ENCODE measurements at places on chromosomes 2 and 18.

DNA sequence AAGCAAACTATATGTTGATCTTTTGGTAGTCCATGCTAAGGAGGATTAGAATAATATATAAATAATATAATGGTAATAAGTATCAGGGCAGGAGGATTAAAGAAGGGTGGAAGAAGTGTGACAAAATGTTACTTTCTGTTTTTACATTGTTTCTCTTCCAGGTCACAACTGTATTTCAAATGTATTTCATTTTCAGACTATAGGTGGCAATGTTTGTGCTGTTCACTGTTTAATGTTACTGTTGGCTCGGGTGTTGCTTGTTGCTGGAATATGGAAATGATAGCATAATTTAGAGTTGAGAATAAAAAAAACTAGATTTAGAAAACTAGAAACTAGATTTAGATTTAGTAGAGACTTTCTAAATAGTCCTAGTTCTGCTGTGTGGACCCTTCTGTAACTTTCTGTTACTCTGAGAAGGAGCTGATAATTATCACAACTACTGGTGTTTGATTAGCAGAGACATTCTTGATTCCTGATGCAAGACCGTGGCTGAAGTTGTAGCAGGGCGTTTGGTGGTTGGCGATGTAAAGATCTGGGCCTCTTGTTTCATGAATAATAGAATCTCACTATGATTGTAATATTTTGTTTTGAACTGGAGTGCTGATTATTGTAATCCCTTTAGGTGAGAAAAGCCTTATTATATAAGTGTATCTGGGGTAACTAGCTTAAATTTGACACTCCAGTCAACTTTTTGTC is 7.9 kb downstream of the NEDD4L start:
- no peaks in the 10 kb centered on the region for H3K4me1 ChIP-seq
- H3K27me3 ChIP-seq: no peaks in the 10 kb centered on the region
- no peak overlapping the region for H3K27ac ChIP-seq
- no peak for DNase-seq
- H3K4me3 ChIP-seq: no peak overlapping the region
- H3K36me3 ChIP-seq: no peaks in the 10 kb centered on the region

GRCh38 chr2:74414881-74415761 is 6.3 kb downstream of the C2orf81 start:
- peaks cover 31% of the 10 kb centered on the region for H3K4me1 ChIP-seq
- H3K4me3 ChIP-seq: peak overlapping the region; percentile 47
- H3K27ac ChIP-seq: peak overlapping the region; percentile 11
- no peaks in the 10 kb centered on the region for H3K27me3 ChIP-seq
- no peaks in the 10 kb centered on the region for H3K36me3 ChIP-seq

DNA sequence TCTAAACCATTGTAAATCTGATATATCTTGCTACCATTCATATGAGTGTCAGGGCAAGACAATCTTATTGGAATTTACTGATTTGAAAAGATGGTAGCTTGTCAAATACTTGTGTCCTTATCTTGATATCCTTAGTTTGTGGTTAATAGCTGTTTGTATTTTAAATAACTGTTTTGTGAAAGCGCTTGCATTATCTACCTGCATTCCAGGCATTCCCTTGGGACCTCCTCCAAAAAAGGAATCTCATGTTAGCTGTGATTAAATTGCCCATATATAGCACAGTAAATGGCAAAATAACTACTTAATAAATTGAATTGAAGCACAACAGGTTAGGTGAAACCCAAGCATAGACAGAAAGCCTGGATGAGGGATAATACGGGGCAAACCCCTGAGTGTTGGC is 13.9 kb downstream of the CNTNAP5 start:
- no peak for DNase-seq
- H3K27me3 ChIP-seq: no peaks in the 10 kb centered on the region
- no peak overlapping the region for H3K27ac ChIP-seq
- H3K4me1 ChIP-seq: no peaks in the 10 kb centered on the region
- no peak overlapping the region for H3K4me3 ChIP-seq

GRCh38 chr2:235495373-235496238 is 1.8 kb downstream of the AGAP1 start:
- no peak for DNase-seq
- H3K36me3 ChIP-seq: no peaks in the 10 kb centered on the region

Measured in testis (tissue), 5 donors.